ENCODE measurements at places on chromosomes 11 and 22.

GRCh38 chr11:33892906-33893594 lies 1.2 kb upstream of the LMO2 start:
- H3K27me3 ChIP-seq = no peaks in the 10 kb centered on the region
- DNase-seq = no peak
- no peak overlapping the region for H3K4me3 ChIP-seq
- no peak overlapping the region for H3K27ac ChIP-seq

DNA sequence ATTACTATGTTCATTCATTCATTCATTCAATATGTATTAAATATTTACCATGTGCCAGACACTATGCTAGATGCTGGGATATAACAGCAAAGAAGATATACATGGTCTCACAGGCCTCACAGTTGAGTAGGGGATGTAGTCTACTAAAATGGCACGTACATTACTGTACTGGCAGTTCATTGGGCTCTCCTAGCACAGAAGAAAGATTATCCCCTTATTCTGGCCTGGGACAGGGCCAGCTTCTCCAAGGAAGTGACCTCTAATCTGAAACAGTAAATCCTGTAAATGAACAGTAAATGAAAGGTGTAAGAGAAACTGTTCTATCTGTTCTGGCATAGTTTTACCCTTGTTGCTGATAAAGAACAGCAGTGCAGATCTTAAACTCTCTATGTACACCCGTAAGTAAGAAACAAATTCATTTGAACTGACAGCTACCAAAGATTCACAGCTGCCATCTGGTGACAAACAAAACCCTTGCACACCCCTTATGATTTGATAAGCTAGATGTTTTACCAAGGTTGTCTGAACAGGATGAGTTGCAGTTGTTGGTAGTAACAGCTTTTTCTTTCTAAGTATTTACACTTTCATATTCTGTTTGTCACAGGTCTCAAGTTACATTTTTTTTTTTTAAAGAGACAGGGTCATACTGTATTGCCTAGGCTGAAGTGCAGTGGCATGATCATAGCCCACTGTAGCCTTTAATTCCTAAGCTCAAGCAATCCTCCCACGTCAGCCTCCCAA lies 263.1 kb downstream of the TMEM135 start:
- no peaks in the 10 kb centered on the region for H3K27me3 ChIP-seq
- no peak overlapping the region for H3K4me3 ChIP-seq
- no peak for DNase-seq

DNA sequence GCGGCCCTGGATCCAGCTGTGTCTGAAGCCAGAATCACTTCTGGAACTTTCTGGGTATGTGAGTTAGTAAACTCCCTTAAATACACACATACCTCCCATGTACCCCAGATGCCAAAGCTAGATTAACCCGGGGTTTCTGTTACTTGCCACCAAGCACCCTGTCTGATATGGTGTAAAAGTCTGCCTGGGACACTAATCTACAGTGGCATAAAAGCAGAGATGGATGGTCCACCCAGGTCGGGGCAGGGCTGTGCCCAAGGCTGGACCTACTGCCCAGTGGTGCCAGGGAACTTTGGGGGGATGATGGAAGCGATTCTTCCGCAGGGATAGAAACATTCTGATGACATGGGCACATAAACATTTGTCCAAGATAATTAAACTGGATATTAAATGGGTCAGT lies 12.7 kb downstream of the MRGPRF start:
- no peak for DNase-seq
- H3K4me3 ChIP-seq = no peak overlapping the region
- H3K36me3 ChIP-seq = no peaks in the 10 kb centered on the region
- H3K27ac ChIP-seq = peak overlapping the region; percentile 56
- peaks cover 6% of the 10 kb centered on the region for H3K4me1 ChIP-seq

DNA sequence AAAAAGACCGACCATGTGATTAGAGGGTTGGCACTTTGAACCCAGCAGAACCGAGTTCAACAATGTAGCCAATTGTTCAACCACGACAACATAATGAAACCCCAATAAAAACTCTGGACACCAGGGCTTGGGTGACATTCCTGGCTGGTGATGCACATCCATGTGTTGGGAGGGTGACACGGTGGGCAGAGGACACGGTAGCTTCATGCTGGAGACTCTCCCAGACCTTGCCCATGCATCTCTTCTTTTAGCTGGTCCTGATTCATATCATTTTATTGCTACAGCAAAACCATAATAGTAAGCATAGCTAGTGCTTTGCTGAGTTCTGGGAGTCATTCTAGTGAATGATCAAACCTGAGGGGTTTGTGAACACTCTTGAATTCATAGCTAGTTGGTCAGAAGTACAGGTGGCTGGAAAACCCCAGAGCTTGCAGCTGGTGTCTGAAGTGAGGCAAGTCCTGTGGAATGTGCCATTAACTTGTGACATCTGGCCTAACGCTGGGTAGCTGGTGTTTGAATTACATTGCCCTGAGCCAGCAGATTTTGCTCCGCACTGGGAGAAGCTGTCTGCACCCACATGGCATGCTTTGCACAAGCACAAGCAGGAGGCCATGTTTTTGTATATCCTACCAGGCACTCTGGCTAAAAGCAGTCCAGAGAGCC lies 14.0 kb downstream of the RPUSD4 start:
- H3K36me3 ChIP-seq = no peaks in the 10 kb centered on the region
- DNase-seq = no peak
- no peaks in the 10 kb centered on the region for H3K4me1 ChIP-seq
- H3K4me3 ChIP-seq = no peak overlapping the region
- H3K27ac ChIP-seq = no peak overlapping the region

DNA sequence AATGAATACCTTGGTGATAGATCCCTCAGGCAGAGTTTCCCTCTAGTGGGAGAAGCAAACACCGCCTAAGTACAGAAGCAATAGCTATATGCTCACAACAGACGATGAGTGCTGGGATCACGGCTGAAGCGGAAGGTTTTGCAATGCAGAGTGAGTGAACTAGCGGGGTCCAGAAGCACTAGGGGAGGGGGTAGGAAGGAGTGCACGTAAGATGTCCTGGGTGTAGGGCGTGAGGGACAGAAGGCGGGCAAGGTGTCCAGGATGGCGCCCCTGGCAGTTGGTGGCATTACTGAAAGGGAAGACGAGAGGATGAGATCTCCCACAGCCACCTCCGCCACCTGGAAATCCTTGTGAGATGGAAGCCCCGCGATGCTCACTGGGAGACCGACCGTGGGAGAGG lies 81.0 kb downstream of the ETS1 start:
- H3K27me3 ChIP-seq = no peaks in the 10 kb centered on the region
- no peak overlapping the region for H3K4me3 ChIP-seq
- peak overlapping the region; percentile 54 for H3K27ac ChIP-seq
- H3K36me3 ChIP-seq = no peaks in the 10 kb centered on the region
- no peak for DNase-seq

DNA sequence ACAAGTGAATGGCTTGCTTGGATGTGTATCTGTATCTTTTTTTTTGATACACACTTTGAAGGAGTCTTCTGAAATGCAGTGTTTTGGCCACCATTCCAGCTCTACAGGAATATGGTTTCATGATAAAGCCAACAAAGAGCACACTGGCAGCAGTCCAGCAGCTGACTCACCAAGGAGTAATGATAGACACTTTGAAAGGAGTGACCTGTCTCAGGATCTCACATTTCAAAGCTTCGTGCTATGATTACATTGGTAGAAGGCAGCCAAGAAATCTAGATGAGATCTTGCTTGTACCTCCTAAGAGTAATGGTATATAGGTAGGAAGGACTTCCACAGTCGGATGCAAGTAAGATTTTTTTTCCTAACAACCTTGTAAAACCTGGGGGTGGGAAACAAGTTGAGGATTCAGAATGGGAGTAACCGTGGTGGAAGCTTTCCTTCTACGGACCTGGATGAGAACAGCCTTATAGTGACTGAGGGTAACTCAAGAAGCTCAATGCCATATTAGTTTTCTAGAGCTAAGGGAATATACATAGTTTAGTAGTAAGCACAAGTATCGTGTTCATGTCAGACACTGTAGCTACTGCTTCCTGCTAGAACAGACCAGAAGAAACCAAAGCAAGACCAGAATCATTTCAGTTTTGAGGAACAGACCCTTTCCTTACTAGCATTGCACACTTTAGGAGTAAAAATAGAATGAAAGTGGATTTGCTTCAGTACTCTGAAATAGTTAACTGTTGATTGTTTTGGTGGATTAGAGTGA lies 25.0 kb downstream of the MTMR3 start:
- no peaks in the 10 kb centered on the region for H3K36me3 ChIP-seq
- H3K27me3 ChIP-seq = no peaks in the 10 kb centered on the region
- H3K4me1 ChIP-seq = peaks cover 2% of the 10 kb centered on the region

- H3K4me1 ChIP-seq = peaks cover 27% of the 10 kb centered on the region
- peak; percentile 85 for DNase-seq
- no peaks in the 10 kb centered on the region for H3K27me3 ChIP-seq
- H3K27ac ChIP-seq = peak overlapping the region; percentile 99
- H3K36me3 ChIP-seq = no peaks in the 10 kb centered on the region
These were observed 922 bp upstream of the CSNK1E start for GRCh38 chr22:38317995-38318715.

- H3K4me1 ChIP-seq = no peaks in the 10 kb centered on the region
- H3K27ac ChIP-seq = no peak overlapping the region
- no peak overlapping the region for H3K4me3 ChIP-seq
- no peaks in the 10 kb centered on the region for H3K36me3 ChIP-seq
- no peaks in the 10 kb centered on the region for H3K27me3 ChIP-seq
These were observed 163.8 kb downstream of the FAT3 start for GRCh38 chr11:92388380-92388779.

DNA sequence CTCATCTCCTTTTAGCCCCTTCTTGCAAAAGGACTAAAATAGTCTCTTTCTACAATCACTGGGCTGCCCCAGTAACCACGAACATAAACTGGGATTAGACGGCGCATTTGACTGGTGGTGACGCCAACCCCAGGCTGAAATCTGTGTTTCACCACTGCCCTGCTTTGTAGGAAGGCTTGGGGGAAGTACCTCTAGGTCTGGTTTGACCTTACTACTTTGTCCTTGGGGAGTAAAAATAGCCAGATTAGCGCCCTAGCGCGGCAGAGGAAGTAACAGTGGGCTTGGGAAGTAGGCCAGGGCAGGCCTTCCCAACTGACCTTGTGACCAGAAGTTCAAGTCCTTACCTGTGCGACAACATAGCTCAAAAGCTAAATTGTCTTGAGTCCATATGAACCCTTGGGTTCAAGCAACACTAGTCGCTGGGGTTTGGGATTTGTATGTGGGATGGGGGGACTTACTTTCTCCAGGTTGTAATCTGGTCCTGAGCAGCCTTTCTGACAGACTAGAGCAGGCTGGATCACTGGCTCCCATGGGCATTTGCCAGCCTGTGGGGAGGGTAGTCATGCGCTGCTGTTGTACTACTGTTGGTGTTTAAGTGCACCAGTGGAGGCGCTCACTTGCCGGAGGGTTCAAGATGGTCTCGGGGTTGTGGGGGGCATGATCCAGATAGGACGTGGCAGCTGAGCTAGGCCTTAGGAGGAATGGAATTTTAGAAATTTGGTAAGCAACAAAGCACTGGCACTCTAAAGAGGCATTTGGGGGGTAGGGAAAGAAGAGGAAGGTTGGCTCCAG lies 953 bp upstream of the PACS1 start:
- peaks cover 5% of the 10 kb centered on the region for H3K4me1 ChIP-seq
- H3K27ac ChIP-seq = peak overlapping the region; percentile 87
- peak; percentile 61 for DNase-seq
- no peaks in the 10 kb centered on the region for H3K27me3 ChIP-seq
- H3K36me3 ChIP-seq = no peaks in the 10 kb centered on the region
- peak overlapping the region; percentile 93 for H3K4me3 ChIP-seq

DNA sequence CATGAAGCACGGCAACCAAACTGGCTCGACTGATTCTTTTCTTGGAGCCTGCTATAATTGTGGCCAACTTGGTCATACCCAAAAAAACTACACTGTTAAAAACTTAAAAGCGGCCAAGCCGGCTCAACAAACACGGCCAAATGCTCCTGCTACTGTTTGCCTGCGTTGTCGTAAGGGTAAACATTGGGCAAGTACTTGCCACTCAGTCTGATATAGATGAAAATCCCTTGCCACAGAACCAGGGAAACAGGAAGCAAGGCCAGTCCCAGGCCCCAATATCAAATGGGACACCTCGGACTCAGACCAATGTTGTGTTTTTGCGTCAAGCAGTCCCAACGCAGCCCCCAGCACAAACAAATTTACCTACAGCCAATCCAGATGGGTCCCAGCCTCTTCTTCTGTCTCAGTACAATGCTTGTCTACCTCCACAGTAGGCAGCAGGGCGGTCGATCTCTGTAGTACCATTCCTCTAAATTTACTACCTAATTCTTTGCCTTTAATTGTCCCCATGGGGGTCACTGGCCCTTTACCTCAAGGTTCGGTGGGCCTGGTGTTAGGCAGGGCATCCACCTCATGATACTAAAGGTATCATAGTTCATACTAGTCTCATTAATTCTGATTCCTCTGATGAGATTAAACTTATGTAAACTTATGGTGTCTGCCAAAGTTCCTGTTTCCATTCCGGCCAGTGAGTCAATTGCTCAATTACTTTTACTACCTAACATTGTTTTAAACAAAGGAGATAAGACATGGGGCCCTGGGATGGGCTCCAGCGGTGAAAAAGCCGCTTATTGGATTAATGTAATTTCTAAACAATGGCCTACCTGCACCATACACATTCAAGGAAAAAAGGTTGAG lies 3.7 kb upstream of the COMT start:
- peak; percentile 87 for DNase-seq
- peak overlapping the region; percentile 89 for H3K27ac ChIP-seq
- no peaks in the 10 kb centered on the region for H3K36me3 ChIP-seq
- H3K4me1 ChIP-seq = peaks cover 23% of the 10 kb centered on the region

DNA sequence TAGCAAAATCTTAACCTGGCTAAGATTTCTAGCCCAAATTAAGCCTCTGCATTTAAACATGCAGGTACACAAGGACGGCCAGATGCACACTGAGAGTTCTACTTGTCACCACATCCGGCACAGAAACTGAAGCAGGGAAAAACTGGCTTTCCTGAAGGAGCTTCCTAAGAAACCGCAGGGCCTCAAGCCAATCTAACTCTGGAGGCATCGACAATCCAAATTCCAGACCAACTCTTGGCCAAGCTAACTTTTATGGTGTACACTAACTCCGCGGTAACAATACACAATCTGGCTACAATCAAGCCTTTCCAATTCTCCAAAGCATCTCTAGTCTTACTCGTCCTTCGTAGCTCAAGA lies 1.2 kb downstream of the MSANTD2 start:
- H3K4me1 ChIP-seq = no peaks in the 10 kb centered on the region
- H3K4me3 ChIP-seq = peak overlapping the region; percentile 97
- H3K27ac ChIP-seq = peak overlapping the region; percentile 98

GRCh38 chr11:11157185-11157584 lies 195.9 kb downstream of the CSNK2A3 start:
- H3K27ac ChIP-seq = no peak overlapping the region
- no peaks in the 10 kb centered on the region for H3K27me3 ChIP-seq
- no peak for DNase-seq
- H3K4me1 ChIP-seq = no peaks in the 10 kb centered on the region
